MM.1S (cell line): ENCODE measurements at places on chromosomes 7 and 10.
A peak's percentile ranks its signal among the peaks of the same experiment; 100 is the strongest.

GRCh38 chr7:127035203-127035849 is 217.4 kb downstream of the GRM8 start:
- no peak for DNase-seq

GRCh38 chr10:119575506-119575905 is 21.3 kb downstream of the TIAL1 start:
- no peak for DNase-seq

GRCh38 chr10:29646238-29646902 is 11.6 kb upstream of the SVIL start:
- no peak for DNase-seq

GRCh38 chr10:48507933-48508790 is 96.7 kb downstream of the ARHGAP22 start:
- no peak for DNase-seq

DNA sequence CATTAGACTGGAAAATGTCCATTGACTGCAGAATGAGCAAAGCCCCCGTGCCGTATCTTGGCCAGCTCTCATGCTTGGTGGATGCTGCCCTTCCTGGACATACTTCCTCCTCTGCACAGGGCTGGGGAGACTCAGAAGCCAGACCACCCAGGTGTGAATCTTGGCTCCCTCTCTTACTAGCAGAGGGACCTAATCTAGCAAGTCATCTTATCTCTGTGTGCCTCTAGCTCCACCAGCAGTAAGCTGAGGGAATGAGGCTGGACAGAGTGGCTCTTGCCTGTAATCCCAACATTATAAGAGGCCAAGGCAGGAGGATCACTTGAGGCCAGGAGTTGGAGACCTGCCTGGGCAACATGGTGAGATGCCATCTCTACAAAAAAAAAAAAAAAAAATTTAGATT is 173.8 kb upstream of the GHITM start:
- DNase-seq = no peak

DNA sequence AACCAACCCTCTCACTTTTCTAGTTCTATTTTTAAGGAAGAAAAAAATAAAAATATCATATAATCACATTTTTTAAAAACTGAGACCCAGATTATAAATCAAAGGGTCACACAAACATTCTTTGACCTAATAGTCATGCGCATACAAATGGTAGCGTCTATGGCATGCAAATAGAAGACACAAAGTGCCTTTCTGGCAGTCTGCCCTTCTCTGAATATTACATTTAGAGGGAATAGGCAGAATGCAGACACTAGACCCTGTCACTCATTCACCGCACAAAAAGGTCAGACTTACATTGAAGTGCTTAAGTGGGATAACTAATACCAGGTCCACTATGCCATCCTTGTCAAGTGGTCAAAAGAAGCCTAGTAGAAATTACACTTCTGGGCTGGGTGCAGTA is 26.5 kb upstream of the FHIP2A start:
- no peak for DNase-seq

DNA sequence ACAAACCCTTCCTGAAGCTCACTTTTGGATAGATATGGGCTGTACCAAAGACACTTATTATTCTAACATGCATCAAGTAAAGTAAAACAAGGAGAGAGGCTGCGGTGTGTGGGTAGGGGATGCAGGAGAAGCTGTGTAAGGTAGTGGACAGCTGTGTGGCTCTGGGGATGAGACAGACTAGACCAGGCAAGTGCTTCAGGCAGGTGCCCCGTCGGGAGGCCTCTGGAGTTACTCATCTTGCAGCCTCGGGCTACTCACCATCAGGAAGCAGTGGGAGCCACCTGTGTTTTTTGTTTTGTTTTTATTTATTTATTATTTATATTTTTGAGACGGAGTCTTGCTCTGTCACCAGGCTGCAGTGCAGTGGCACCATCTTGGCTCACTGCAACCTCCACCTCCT is 49.3 kb upstream of the NCAPG2 start:
- no peak for DNase-seq

DNA sequence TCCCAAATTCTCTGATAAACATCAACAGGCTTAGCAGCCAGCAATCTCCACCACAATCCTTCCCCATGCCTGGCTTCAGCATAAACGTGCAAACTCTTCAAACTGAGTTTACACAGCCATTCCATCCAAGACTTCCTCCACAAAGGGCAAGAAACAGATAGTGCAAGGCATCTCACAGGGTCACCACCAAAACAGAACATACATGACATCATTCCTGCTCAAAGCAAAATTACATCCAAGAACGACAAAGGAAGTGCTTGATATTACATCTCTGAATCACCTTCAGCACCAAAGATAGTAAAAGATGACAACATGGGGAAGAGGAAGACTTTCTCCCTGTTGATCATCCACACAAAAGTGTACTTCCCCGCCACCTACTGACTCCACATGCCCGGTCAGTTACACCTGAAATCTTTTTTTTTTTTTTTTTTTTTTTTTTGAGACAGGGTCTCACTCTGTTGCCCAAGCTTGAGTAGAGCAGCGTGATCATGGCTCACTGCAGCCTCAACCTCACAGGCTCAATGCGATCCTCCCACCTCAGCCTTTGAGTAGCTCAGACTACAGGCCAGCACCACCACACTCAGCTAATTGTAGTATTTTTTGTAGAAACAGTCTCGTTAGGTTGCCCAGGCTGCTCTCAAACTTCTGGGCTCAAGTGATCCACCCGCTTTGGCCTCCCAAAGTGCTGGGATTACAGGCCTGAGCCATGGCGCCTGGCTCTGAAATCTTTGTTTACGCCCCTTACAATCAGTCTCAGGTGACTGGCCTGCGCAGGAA is 127.5 kb downstream of the PARD3 start:
- DNase-seq = no peak

DNA sequence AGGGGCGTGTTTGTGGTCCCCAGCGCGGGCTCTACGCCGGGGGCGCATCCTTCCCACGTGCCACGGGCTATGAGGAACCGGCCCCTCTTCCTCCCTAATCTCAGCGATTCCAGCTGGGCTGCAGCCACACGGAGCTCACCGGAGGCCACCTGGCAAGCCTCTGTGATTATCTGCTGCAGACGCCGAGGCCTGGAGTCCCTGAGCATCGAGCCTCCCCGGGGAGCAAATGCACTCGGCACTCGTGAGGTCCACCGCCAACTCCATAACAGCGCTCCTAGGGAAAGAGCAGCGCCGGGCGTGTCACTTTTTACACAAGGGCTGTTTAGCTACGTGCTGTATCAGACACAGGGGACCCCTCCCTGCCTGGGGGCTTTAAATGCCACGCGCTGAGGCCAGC is 101.2 kb downstream of the DYNC2I1 start:
- no peak for DNase-seq

GRCh38 chr10:109978481-109978880 is 29.3 kb upstream of the ADD3 start:
- DNase-seq = peak; percentile 44

DNA sequence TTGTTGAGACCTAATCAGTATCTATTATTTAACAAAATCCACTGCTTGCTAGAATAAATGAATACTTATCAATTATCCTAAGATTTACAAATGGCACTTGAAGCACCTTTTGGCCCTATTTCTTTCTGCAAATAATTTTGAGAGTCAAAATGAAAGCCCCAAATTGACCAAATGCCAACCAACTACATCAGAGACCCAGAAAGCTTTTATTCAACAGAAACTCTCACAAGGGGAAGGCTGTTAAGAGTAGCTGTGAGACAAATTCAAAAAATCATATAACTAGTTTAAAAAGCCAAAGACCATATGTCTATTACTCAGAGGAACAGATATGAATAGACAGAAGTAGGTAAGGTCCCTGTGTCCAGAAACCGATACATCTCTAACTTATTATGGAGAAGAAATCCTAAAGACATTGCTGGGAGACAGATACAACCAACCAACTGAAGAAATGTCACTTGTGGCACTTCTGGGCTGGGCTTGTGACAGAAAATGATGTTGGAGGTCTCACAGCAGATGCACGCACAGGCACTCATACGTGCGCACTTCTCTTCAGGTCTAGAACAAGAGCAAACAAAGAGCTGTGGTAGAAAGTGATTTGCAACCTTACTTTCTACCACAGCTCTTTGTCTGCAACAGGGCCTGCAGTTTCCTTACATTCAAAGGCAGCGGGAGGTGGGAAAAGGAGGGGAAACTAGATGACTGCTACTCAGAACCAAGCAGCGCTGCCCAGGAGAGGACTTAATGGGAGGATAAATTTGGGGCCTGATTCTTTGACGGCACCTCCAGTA is 58.6 kb upstream of the KCNIP2 start:
- no peak for DNase-seq

DNA sequence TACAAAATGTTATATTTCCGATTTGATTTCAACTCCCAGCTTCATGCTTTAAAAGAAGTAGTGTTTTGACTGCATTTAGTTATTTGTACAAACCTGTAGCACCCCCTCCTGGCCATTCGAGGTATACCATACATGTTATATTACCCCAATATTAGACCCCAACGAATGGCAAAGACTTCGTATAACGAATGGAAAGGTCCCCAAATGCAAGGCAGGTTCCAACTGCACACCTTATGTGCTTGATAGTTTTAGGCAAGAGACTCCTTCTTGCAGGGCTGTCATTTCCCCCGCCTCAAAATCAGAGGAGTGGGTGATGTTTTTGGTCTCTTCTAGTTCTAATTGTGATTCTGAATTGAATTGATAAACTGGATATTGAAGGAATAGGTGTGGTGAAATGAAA is 101.1 kb upstream of the TARP start:
- DNase-seq = peak; percentile 24

- DNase-seq = no peak
Measured at GRCh38 chr7:124420367-124420766, 345.2 kb downstream of the GPR37 start.

GRCh38 chr7:132492823-132493445 is 83.3 kb downstream of the PLXNA4 start:
- peak; percentile 25 for DNase-seq

- no peak for DNase-seq
Measured at GRCh38 chr10:103619424-103620351, 126.2 kb downstream of the NEURL1 start.

GRCh38 chr10:28266449-28267224 is 36.2 kb downstream of the MPP7 start:
- DNase-seq = no peak

- DNase-seq = no peak
Measured at GRCh38 chr10:36469585-36469984, 655.8 kb upstream of the ANKRD30A start.

- DNase-seq = peak; percentile 53
Measured at GRCh38 chr10:14904316-14904732, 25.7 kb downstream of the SUV39H2 start.

DNA sequence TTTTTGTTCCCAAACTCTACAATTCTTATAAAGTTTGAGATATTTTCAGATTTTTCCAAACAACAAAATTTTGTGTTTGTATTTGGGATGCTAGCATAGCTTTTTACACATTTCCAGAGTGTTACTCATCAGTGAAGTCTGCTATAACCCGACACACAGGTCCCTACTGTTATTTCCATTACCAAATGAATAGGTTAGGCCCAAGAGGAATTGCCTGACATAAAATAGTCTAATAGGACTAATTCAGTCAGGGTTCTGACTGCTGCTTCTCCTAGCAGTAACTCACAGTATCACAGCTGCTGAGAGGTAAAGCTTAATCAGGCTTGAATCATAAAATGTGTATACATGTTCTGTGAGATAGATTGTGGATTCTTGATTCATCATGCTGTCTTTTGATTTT is 49.1 kb upstream of the STRIP2 start:
- DNase-seq = no peak

GRCh38 chr10:128056303-128057050 is 69.7 kb downstream of the MKI67 start:
- no peak for DNase-seq

- no peak for DNase-seq
Measured at GRCh38 chr10:1411956-1412355, 325.4 kb downstream of the ADARB2 start.

DNA sequence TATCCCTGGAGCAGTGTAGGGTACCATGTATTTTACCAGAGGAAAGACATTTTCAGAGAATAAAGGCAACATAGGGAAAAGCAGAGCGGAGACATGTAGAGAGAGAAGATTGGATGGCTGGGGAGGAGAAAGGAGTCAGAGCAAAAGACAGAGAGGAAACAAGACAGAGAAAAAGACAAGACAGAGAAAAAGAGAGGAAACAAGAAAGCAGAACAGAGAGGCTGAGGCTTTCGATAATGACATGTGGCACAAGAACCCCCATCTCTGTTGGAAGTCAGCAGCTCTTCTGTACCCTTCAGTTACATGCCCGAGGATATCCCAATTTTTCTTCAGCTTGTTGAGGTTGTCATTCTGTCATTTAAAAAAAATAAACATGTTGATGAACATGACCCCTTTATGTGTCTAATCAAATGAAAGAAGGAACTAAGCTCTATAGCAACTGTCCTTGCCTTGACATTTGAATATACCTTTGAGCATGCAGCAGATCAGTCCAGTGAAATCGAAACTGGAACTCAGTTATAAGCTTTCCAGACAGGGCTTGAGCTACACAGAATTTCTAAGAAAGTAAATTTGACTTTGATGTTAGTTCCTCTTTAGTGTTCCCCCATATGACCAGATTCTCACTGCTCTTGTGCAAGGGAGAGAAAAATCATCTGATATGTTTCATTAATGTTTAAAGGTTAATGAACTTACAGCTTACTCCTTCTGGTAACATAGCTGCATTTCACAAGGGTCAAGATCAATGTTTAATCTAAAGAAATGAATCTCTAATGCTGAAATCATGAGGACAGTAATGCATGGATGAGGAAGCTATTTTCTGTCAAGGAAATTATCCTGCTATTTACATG is 75.1 kb upstream of the SP4 start:
- DNase-seq = peak; percentile 88

DNA sequence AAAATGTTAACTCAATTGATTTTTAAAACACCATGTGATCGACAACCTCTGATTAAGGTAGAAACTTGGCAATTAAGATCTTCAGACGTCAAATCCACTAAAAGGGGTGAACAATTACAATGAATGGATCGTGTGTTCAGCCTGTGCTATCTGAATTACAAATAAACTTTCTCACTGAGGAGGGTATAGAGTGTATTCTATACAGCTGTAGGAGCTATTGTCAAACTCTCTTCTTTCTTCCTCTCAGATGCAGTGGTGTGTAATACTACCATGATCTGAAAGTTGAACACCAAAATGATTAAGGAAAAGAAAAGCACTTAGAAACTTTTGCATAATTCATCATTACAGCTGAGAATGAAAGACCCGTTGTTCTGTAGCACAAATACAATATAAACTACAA is 32.2 kb upstream of the MACC1 start:
- no peak for DNase-seq

GRCh38 chr10:43806831-43807640 is 158.4 kb upstream of the ZNF32 start:
- no peak for DNase-seq

GRCh38 chr10:86970162-86970981 is 2.1 kb downstream of the ADIRF start:
- DNase-seq = no peak
